Stimulated activated CD8-positive, alpha-beta memory T cell treated with anti-CD3 and anti-CD28 coated beads, Interleukin-4, amount 100 ng/mL, for 1 hour (primary cell): ENCODE measurements at places on chromosomes 7 and 10.

DNA sequence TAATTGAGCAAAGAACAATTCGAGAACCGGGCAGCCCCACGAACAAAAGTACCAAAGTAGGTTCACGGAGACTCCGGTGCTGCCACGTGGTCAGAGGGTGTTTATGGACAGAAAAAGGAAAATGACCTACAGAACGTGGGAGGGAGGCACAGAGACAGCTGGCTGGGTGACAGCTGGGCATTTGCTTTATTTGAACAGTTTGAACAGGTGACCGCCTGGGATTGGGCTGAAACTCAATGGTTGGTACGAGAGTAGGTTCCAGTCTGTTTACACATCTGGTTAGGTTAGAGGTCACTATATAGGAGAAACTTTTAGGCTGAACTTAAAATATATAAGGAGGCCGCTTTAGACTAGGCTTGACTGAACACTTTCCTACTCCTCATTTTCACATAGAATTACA, 50.6 kb upstream of the CELF2 start:
- no peak for DNase-seq

DNA sequence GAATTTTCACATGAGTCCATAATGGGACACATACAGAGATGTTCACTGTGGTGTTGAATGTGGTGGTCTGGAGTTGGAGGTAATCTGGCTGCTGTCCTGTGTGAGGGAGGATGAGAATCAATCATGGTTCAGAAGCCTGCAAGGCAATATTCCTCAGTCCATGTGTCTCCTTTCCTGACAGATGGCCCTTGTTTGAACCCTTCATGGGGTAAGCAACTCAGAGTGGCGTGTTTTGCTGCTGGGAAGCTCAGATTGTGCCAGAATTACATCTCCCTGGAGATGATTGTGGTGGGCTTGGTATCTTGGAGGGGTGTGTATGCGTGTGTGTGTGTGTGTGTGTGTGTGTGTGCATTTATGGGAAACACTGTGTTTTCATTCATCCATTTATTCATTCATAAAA, 44.5 kb upstream of the COMTD1 start:
- DNase-seq: no peak

GRCh38 chr7:134778941-134779740, at the start of gene CALD1:
Gene CALD1 (plus strand): TSS chr7:134779634. CDS start chr7:134867734, 88,100 bp downstream.
- DNase-seq: no peak

- no peak for DNase-seq
Measured at GRCh38 chr10:43671659-43672531, 23.2 kb upstream of the ZNF32 start.

DNA sequence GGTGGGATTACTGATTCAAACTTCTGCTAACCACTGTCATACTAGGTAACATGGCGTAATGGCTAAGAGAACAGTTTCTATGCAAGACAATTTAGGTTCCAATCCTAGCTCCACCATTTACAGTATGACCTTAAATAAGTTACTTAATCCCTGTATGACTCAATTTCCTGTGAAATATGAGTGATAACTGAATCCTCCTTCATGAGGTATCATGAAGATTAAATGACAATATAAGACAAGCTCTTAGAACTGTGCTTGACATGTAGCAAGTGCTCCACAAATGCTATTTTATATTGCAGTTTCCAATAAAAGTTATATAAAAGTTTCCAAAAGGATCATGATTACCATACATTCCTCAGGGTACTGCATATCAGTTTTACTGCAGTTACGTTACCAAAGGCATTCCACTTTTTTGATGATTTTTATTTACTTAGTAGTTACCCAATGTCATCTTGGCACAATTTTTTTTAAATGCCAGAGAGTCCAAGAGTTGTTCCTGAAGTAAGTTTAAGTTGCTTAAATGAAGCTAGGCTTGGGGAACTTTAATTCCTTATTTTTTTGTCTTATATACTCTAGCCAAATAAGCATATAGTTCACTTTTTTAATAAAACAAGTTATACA, 7.1 kb downstream of the DOCK4 start:
- DNase-seq: no peak

DNA sequence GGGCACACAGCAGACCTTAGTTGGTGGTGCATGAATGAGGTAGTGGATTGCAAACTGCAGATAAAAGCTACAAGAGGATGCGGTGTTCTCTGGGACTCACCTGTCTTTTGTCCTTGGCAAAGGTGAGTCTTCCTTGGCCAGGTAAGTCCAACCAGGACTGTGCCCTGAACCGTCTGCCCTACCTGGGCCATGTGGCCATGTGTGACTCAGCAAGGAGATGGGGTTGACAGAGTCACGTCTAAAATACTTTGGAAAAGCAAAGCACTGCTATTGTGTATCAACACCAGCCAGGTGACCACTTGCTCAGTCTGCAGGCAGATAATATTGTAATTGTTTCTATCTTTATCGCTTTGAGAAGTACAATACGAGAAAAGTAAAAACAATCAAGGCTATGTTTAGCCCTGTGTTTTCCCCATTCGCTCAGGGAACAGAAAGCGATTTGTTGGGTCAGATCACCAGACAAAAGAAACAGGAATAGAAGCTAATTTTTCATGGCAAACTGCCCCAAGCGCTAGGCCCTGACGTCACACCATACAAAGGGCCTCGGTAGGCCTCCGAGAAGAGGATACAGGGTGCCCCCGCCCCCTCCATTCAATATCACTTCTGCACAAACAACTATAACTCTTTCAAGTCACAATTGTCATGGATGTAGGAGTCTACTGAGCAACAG, 57.3 kb downstream of the FAM53B start:
- DNase-seq: no peak

DNA sequence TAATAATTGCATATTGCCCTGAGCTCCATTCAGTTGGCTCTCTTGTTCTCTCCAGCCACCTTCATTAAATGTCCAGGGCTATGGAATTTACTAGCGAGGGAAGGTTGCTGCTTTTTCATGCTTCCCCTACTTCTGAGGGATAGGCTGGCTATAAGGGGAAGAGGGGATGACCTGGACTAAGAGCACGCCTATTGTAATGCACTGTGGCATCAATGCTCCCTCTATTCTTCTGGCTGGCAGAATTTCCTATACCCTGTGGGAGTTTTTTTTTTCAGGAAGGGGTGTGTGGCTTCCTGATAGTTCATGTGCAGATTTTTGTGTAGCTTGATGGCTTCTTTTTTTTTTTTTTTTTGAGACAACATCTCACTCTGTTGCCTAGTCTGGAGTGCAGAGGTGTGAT, 155.8 kb downstream of the SND1 start:
- no peak for DNase-seq

GRCh38 chr7:16350634-16351033, 70.7 kb downstream of the CRPPA start:
- no peak for DNase-seq

GRCh38 chr10:34430685-34431084, 384.4 kb downstream of the PARD3 start:
- DNase-seq: no peak

GRCh38 chr7:115094163-115094562, 172.3 kb downstream of the MDFIC start:
- no peak for DNase-seq

DNA sequence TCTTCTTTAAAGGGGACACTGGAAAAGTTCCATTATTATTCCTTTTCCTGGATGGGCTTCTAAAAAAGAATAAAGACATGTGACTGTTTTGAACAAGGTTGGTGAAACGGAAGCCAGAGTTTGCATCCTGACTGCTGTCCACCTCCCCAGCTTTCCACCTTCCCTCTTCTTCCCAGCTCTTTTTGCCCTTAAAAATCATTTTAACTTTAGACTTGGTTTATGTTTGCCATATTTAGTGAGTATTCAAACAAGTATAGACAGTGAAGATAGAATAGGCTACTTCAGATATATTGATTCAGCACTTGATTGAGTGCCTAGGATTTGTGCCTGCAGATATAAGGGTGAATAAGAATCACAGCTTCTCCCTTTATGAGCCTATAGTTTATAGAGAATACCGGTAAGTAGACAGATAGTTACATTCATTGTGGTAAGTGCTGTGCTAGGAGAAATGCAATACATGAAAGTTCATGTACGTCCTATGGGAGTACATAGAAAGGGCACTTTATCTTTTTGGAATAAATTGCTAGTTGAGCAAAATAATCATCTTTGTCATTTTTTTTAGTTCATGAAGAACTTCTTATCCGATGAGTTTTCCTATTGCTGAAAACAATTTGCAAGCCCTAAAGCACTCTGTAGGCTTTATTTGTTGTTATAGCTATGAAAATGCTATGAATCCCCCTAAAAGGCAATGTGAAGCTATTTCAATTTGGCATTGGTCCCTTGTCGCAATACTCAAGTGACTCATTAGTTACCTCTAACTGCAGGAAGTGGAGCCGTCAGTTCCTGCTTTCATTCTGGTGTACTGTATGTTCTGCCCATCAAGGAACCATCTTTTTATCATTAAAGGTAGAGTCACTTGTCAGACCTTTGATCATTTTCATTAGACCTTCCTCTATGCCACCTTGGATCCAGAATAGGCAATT, 57.2 kb upstream of the STRIP2 start:
- no peak for DNase-seq

DNA sequence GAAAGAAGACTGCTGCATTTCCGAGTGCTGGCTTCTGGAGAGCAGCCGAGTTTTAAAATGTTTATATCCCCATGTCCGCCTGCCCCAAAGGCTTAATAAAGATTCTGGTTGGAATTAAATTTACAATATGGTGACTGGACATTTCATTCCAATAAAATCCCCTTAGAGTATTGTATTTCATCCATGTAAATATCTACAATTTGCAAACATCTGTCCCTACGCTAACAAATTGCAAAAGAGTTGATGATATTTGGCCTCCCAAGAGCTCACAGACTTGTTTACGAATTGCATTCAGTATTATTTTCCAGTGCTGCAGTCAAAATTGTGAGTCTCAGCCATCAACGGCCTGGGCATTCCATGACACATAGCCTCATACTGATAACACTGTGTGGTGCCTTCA, 50.1 kb downstream of the PLEKHS1 start:
- no peak for DNase-seq

GRCh38 chr7:157650801-157651200, 314.0 kb downstream of the DNAJB6 start:
- DNase-seq: no peak

GRCh38 chr7:117750612-117751563, 122.4 kb downstream of the CTTNBP2 start:
- DNase-seq: no peak

GRCh38 chr10:25689346-25690100, 244.5 kb upstream of the MYO3A start:
- DNase-seq: no peak

DNA sequence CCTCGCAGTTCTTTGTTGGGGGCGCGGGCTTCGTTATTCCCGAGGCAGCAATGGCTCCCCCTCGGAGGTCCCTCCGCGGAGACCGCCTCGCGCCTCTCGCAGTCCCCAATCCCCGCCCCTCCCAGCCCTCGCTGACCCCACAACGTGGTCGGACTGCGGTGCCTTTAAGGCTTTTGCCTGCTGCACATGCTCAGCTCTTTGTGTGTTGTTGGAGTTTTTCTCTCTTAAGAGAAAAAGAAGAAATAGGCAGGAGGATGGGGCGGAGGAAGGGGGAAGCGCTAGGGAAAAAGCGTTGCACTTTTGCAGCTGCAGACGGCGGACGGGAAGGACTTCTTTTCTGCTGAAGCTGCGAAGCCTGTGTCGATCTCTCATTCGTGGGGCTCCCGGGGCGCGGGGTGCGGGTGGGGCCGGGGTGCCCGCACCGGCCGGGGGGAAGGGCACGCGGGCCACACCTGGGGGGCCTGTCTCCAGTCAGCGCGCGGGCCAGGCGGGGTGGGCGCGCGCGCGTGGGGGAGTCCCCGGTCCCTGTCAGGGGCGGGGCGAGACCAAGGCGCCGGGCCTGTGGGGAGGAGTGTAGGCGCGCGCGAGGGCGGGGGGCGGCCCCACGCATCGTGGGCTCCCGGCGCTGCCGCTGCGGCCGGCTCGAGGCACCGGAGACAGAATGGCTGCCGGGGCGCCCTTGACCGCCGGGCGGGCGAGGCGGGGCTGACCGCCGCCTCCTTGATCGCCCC, 445 bp upstream of the ATRNL1 start:
- no peak for DNase-seq
